ENCODE measurements at places on chromosomes 13 and 19.

DNA sequence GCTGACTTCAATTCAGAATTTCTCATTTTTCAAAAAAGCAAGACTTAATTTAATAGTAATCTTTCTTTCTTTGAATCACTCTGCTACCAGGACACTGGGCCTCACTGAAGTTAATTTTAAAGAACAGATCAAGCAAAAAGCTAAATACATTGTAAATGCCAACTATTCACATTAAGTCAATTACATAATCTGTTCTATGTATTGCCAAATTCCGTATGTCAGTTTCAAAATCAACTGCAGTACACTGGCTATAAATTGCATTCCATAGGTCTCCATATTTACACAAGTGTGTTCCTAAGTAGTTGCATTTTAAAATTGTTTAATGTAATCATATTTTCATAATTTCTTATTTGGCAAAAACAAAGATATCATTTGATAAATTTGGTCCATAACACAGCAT is 10.1 kb downstream of the FOXO1 start:
- DNase-seq = no peak

- no peak for DNase-seq
These were observed 28.2 kb upstream of the FXYD3 start for GRCh38 chr19:35087393-35087792.

DNA sequence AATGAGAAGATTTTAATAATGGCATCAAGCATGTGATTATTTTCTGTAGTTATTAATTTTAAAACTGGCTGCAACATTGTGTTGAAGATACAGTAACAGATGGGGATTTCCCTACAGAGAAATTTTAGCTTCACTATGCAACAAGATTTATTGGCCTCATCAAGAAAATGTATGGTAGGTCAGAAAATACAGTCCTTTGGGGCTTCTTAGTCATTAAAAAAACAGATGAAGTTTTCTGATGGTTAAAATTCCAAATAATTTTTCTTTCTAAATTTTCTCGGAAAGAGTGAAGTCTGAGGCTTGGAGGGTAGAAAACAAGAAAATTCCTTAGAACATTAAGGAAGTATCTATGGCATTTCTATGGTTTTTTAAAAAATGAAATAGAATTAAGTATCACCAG is 1790.8 kb upstream of the PCDH20 start:
- DNase-seq = no peak

- no peak for DNase-seq
These were observed 67.2 kb upstream of the UBL3 start for GRCh38 chr13:29917650-29918049.

DNA sequence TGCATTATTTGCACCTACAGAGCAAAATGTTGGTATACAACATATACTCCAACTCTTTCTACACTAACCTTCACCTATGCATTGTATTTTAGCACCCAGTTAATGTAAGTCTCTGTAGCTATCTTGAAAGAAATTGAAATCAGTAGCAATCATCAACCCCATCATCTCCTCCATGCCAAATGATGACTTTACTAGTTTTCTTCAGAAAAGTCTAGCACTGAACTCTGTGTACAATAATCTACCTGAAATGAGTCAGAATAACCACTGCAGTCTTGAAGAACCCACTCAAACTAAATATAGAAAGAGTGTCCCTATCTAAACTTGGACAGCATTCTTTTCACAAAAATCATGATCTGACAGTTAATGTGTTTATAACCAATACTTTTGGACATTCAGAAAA is 9.8 kb downstream of the IRS2 start:
- DNase-seq = no peak

- DNase-seq = no peak
These were observed 912 bp upstream of the TUBA3C start for GRCh38 chr13:19182536-19182935.

- DNase-seq = no peak
These were observed 23.0 kb upstream of the ATP1A3 start for GRCh38 chr19:42017040-42017439.

DNA sequence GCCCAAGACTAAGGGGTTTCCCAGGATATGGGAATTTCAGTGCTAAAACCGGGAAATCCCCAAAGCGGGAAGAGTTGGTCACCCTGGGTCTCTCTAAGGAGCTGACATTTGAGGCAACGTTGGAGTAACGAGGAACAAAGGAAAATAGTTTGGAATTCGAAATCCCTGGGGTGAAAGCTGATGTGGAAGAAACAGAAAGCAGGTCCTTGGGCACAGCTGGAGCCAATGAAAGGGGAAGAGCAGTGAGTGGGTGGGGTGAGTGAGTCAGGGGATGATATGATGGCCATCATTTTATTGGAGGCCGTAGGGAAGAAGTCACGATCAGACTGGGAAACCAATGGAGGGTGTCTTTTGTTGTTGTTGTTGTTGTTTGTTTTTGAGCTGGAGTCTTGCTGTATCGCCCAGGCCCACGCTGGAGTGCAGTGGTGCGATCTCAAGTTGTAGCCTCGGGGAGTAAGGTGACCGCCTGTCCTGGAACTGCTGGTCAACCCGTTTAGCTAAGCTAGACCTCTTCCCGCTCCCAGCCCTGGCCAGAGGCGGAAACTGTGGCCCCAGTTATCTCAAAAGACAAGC is 3.4 kb upstream of the RFX2 start:
- DNase-seq = no peak

GRCh38 chr13:91406619-91407018 is 8.2 kb downstream of the GPC5 start:
- DNase-seq = peak; percentile 22

GRCh38 chr13:41199526-41199925 is 5.2 kb upstream of the KBTBD7 start:
- DNase-seq = no peak

- DNase-seq = no peak
These were observed 22.6 kb upstream of the TINCR start for GRCh38 chr19:5590151-5590864.

DNA sequence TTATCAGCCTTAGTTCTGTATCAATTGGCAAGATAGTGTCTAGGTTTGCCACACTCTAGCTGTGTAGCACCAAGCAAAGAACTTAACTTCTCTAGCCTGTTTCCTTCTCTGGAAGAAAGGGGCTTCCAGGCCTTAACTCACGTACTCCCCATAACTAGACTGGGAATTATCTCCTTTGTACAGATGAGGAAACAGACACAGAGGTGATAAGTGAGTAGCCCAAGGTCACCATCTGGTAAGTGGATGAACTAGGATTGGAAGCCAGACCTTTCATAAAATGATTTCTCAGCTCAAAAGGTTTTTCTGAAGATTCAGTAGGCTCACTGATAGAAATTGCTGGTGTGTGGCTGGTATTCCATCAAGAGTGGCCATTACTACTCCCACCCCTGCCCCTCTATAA is 3.1 kb downstream of the ZNF428 start:
- DNase-seq = no peak

DNA sequence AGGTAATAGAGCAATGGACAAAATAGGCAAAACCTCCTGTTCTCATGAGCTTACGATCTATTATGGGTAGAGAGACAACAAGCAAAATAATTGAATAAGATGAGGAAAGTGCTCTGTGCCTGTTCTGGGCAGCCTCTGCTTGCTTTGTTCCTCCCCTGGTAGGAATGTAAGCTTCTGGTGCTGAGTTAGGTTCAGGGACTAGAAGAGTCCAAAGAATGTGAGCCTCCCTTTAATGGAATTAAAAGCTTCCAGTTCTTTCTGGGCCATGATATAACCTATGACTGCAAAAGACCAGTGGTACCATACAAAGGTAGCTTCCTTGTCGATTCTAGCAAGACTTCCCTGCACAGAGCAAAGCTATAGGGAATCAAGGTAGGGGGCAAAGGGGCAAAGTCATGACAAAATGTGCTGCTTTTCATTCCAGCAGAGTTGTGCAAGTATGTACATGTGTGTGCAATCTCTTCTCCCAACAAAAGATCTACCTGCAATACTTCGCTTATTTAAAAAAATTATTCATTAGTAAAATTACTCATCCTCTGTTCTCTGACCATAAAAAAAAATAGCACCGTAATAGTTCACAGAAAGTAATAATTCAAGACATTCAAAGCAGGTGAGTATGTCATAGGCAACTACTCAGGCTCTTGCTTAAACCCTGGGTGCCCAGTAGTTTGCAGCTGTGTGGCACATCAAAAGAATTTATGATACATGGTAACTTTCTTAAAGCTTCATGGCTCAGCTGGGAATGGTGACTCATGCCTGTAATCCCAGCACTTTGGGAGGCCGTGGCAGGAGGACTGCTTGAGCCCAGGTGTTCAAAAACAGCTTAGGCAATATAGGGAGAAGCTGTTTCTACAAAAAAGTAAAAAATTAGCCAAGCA is 21.4 kb downstream of the ACOD1 start:
- DNase-seq = no peak

- peak; percentile 71 for DNase-seq
These were observed 34.5 kb upstream of the ATP1A3 start for GRCh38 chr19:42028304-42029216.

GRCh38 chr13:41751277-41751676 is 209.6 kb downstream of the VWA8 start:
- DNase-seq = no peak

DNA sequence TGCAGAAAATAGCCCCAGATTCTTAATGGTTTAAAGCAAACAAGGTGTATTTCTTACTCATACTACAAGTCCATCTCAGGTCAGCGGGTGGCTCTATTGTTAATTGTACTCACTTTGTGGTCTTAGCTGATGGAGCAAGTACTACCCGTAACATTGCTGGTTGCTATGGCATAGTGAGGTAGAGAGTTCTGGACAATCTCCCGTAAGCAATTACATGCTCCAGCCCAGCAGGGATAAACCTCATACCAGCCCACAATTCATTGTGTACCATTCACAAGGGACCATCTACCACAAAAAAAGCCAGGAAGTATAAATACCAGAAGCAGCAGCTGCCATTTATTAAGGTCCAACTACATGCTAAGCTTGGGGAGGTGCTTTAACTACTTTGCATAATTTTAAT is 167.1 kb downstream of the PCDH9 start:
- DNase-seq = no peak

- DNase-seq = no peak
These were observed 8.0 kb upstream of the DHRS12 start for GRCh38 chr13:51811920-51812451.

- no peak for DNase-seq
These were observed 80.6 kb upstream of the CLDN10 start for GRCh38 chr13:95471960-95472359.

DNA sequence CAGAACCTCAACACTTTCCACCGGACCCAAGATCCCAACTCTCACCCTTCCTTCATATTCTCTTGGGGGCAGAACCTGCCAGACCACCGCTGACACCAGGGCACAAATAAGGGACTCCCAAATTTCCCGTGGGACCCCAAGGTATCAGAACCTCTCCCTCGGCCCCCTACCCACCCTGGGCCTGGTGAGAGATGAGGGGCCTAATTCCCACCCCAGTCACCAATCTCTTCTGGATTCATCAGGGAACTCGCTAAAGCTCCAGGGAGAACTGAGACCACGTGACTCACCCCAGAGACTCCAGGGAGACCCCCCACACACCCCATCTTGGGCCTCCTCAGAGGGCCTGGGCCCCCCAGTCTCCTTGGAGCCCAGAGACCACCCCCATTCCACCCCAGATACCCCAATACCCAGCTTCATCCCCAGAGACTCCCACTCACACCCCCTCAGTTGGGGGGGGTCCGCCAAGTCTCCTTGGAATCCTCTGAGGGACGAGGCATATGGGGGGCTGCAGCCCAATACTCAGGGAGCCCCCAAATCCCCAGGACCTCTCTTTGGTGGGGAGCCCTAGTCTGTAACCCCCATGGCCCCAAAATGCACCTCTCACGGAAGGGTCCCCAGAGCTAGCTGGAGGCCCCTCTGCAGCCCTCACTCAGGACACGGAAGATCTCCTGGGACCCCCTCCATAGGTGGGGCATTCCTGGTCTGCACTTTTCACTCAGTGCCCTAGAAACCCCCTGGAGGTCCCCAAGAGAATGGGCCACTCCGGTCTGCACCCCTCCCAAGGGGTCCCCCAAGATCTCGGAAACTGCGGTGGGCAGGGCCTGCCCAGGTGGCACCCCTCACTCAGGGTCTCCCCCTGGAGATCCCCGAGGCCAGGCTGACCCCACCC is 1.6 kb downstream of the LMNB2 start:
- no peak for DNase-seq

GRCh38 chr13:73924607-73925006 is 209.6 kb downstream of the KLF12 start:
- no peak for DNase-seq

DNA sequence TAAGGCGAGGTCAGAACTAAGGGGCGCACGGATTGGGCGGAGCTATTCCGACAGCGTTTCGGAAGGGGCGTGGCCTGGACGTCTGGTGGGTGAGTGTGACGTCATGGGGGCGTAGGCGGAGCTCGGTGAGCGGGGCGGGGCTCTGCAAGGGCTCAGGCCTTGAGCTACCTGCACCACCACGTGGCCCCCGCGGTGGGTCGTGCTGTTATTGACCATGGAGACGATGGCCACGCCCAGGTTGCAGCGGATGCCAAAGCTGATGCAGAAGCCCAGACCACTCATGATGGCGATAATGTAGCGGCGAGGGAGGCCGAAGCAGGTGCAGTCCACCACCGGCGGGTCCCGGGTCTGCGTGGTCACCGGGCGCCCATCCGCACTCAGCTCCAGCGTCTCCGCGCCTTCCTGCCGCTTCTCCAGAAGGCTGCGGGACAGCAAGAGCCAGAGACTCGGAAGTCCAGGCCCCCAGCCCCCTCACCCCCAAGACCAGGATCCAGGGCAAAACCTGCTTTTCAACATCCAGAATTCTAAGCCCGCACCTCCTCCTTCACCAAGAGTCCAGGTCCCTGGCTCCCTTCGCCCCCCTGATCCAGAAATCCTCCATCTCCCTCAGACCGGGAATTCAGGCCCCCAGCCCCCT is 4.8 kb downstream of the SLC17A7 start:
- DNase-seq = no peak

- DNase-seq = no peak
These were observed 28.3 kb downstream of the EFNA2 start for GRCh38 chr19:1313695-1314613.

- no peak for DNase-seq
These were observed 176.9 kb downstream of the SHISA2 start for GRCh38 chr13:25874907-25875306.

DNA sequence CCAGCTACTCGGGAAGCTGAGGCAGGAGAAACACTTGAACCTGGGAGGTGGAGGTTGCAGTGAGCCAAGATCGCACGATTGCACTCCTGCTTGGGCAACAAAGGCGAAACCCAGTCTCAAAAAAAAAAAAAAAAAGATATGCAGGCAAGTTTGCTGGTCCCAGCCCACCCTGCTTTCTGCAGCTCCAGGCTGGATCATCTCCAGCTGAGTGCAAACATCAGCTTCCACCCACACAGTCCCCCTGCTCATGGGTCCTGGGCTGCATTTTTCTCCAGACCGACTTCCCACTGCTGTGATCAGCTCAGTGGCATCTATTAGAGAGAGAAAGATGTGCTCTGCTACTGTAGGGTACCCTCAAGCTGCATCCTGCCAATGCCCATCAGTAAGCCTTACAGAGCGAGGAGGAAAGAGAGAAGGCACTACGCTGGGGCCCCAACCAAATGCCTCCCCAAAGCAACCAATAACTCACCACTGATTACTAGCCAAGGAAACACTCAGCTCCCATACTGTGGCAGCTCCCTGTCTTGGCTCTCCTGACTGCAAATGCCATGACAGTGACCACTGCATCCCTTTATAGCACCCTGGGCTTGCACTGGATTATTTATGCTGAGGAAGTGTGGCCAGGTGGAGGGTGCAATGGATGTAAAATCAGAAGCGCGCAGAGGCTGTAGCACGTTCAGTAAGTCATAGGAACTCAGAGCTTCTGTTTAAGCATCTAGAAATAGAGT is 170.9 kb upstream of the ZNF507 start:
- DNase-seq = no peak

GRCh38 chr13:48532256-48532505 is 699 bp downstream of the RCBTB2 start:
- no peak for DNase-seq
